ENCODE measurements at places on chromosomes 2 and 18.

DNA sequence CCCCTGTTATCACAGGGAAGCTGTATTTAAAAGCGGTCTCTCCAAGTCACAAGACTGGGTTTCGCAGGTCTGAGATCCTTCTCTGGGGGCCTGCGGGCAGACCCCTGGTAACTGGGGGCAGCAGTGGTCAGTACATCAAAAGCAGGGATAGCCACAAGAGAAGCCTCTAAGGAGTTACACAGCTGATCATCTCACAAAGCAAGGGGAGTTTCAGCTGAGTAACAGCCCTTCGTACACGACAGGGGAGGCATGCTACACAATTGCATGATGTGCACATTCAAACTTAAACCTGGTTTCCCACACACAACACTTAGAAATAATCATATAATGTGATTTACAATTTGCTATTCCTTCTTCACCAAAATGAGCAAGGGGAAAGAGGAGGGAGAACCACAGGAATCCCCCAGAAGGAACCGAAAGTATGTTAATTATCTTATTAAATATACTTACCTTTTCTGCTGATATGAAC lies 87.5 kb downstream of the TMEM131 start:
- no peak for DNase-seq

- peak; percentile 62 for DNase-seq
Observed at GRCh38 chr2:9703701-9704221, 73.0 kb upstream of the YWHAQ start.

GRCh38 chr2:182862091-182862490 lies 4.3 kb downstream of the FRZB start:
- DNase-seq = no peak

GRCh38 chr2:36672199-36672598 lies 24.3 kb upstream of the VIT start:
- DNase-seq = peak; percentile 20

DNA sequence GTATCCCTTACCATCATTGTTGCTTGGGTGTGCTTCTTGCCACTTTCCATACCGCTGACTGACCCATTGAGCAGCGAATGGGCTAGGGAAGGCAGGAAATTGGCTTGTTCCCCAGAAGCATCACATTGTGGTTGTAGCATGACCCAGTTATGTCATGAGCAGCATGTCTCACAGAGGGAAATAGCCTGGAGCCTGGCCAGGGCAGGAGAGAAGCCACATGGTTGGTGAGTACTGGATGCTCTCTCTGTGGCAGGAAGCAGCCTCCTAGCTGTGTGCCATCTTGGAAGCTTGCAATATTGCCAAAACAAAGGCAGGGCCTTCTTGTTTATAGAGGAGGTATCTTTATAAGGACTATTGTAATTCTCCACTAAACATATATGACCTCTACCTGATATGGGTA lies 482.6 kb downstream of the PIK3C3 start:
- DNase-seq = no peak

DNA sequence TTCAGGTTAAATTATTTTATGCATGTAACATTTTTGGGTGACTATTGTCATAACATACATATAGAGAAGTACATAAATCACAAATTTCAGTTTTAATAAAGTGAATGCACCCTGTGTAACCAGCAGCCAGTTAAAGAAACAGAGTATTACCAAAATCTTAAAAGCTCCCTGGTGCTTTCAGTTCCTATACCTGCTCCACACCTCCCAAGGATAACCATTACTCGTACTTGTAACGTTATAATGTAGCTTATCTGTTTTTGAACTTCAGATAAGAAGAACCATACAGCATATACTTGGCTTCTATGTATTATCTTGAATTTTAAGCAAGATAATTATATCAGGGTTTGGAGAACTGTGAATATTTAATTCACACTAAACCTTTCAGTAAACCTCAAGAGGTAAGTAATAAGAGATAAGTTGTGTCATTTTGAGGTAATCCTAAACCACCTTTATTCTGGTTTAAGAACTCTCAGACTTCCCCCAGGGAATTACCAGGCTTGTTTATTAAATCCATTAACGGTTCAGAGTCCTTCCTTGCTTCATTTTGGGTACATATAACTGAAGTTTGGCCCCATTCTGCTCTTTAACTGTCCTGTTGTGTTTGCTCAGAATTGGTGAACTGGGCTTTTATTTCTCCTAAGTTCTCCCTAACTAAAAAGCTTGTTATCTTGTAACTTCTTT lies 58.6 kb downstream of the LCLAT1 start:
- no peak for DNase-seq

GRCh38 chr2:237322564-237322963 lies 91.4 kb downstream of the COL6A3 start:
- DNase-seq = no peak

DNA sequence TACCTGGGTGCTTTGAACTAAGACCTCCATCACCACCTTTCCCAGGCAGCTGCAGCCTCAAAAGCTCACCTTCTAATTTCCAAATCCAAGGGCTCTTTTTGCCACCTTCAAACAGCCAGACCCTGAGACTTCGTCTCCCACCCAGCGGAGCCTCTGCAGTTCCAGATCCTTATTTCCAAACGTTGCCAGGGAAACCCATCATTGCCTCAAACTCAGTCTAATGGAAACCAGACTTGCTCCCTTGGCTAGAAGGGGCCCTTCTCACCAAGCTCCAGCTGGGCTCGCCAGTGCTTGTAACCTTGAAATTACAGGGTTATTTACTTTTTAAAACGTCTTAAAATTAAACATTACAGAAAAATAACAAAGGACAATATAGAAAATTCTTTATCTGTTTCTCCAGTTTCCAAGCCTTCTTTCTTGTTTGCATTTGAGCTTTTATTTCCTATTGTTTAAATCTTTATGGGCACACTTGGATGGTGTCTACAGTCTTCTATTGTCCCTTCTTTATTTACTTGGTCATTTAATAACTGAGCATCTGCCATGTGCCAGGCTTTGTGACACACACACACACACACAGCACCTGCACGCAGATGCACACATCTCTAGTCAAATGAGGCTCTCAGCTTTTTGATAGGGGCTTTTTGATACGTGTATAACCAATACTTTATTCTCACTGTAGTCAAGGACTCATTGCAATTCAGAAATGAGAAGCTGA lies 36.1 kb downstream of the TRPM8 start:
- DNase-seq = no peak

GRCh38 chr2:148971547-148971946 lies 67.0 kb upstream of the LYPD6B start:
- no peak for DNase-seq

DNA sequence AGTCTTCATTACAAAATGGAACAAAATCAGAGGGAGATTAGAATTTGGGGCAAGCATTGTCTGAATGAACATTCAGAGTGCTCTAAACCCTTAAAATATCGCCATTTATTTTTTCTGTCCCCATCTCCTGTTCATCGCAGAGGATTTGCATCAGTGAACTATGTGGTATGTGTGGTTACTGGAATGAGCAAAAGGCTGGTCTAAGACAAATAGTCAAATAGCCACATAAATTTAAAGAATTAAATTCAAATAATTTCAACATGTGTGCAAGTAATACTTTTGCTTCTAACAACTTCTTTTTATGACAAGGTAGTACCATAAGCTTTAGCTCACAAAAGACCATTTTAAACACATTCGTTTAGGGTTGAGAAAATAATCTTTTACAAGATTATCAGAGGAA lies 82.6 kb upstream of the ST8SIA3 start:
- no peak for DNase-seq

DNA sequence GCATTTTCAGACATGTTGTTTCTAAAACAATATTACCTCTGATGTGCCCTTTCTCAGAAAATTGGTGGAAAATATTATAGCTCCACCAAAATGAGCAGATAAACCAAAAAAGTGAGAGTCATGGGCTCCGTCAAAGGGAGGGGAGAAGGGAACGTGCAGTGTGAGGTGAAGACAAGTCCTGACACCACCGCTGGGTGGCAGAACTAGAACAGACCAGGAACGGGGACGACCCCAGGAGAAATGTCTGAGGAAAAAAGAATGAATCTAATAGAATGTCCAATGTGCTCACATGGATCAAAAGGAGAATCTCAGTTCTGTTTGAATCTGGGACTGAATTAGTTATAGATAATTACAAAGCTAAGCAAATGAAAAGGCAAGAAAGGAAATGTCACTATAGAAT lies 22.6 kb upstream of the BCL2 start:
- DNase-seq = no peak

GRCh38 chr2:32264422-32265105 lies at the start of gene NLRC4:
Gene NLRC4, minus strand, starts transcription at chr2:32264886. Its CDS starts 8,111 bp downstream, at chr2:32256775.
- DNase-seq = no peak

- no peak for DNase-seq
Observed at GRCh38 chr2:78701546-78701945, 324.0 kb upstream of the REG3G start.

GRCh38 chr2:43766006-43766405 lies 7.8 kb upstream of the DYNC2LI1 start:
- DNase-seq = no peak

DNA sequence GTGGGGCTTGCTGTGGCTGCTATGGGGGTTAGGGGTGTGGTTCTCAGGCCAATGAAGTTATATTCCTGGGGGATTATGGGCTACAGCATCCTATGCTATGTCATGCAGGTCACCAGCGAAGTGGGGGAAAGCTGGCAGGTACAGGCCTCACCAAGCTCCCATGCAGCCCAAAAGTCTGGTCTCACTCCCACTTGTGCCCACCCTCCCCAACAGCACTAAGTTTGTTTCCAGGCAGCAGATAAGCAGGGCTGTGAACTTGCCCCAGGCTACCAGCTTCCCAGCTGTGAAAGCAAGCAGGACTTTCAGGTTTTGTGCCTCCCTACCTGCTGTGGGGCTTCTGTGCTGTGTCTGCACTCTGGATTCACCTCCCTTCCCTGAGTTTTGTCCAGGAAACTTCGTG lies 469.7 kb downstream of the CPS1 start:
- DNase-seq = no peak

DNA sequence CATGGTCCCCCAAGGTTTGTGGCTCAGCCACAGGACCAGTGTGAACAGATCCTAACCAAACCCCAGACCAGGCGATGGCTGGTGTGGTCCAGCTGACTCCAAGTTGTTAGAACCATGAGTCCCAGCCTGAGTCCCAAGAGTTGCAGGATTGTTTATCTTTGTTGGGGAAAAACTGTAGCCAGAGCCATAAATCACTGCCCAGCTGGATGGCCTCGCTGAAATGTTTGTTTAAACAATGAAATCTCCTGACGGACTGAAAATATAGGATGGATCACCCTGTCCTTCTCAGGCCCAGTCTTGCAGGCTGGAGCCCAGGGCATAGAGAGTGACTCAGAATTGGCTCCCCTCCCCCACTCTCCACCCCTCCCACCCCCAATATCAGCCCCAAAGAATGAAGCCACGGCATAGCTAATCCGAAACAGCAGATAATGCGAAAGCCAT lies 36.4 kb downstream of the PKDCC start:
- DNase-seq = peak; percentile 5

DNA sequence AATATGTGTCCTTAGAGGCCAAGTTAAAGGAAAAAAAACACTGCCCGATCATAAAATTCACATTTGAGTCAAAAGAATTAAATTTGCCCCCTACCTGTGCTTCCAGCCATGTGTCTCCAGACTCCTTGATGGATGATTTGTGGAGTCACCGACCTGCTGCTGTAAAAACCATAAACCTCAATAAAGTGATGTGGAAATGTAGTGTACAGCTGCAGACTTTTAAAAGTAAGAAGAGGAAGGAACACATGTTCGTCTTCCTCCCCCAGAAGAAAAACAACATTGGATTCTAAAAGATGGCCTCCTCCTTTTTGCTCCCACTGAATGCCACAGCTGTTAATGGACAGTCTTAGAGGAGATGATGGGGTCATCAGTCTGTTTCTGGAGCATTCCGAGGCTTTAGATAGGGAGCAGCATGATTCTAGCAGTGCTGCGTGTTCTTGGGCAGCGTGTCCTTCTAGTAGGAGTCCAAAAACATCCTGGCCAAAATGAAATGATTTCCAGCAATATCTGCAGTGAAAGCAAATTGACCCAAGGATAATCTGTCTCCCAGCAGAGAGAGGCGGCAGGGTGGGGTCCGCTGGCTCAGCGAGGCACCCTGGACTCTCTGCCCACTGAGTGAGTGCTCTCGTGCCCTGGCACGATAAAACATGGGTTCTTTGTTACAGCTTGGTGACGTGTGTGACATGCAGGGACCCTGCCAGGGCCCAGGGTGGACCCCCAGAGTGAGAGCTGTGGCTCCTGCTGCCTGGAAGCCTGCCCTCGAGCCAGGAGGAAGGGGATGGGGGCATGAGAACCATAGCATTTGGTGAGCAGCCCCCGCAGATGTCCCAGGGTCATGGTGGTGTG lies 196.1 kb downstream of the FAM210A start:
- no peak for DNase-seq

- DNase-seq = no peak
Observed at GRCh38 chr18:77161383-77161782, 28.8 kb upstream of the MBP start.

- peak; percentile 25 for DNase-seq
Observed at GRCh38 chr2:111905990-111906735, 7.8 kb downstream of the MERTK start.

- DNase-seq = peak; percentile 64
Observed at GRCh38 chr2:158359846-158360245, 96.7 kb downstream of the CCDC148 start.

DNA sequence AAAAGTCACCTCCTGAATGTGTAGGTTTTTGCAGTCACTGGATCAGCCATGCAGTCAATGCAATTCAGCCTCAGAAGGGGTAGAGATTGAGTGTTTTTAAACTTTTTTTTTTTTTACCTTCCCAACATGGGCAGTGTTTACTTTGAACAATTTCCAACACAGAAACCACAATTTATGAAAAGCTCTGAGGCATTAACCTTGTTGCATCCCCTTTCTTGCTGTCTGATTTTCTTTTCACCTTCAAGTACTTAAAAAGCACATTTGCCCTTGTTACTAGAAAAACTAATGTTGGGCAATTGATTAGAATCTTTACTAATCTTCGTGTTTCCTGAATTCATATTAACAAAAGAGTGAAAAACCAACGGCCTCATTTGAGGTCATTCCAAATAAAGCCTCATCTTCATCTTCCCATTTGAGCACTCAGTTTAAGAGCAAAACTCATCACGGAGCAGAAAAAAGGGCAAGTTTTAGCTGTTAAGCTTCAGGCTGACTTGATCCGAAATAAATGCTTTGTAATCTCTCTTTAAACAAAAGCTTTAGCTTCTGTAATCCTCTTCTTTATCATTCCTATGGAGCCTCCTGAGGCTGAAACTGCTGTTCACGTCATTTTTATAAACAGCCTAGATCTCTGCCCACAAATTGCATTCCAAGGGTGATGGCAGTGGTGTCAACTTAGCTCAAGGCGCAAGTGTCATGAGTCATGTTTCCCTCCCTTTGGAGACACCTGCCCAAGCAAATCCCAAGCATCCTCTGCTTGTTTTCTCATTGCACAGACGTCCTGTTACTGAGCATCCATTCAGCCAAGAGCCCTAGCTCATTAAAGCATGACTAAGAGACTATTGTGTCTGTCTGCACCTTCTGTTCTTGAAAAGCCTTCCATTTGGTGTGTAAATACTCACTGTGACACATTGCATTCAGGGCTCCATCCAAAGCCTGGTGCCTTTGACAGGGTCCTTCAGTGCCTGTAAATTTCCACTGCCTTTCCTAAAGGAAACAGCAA lies 107.7 kb downstream of the HNMT start:
- peak; percentile 100 for DNase-seq

GRCh38 chr2:233419602-233420391 lies 65.5 kb downstream of the DGKD start:
- peak; percentile 39 for DNase-seq

- DNase-seq = no peak
Observed at GRCh38 chr2:138445227-138445626, 56.3 kb upstream of the SPOPL start.

Measured in mammary epithelial cell (primary cell).